ENCODE measurements at places on chromosomes 7 and 10.

GRCh38 chr10:36761121-36761520 is 364.3 kb upstream of the ANKRD30A start:
- no peak for DNase-seq

DNA sequence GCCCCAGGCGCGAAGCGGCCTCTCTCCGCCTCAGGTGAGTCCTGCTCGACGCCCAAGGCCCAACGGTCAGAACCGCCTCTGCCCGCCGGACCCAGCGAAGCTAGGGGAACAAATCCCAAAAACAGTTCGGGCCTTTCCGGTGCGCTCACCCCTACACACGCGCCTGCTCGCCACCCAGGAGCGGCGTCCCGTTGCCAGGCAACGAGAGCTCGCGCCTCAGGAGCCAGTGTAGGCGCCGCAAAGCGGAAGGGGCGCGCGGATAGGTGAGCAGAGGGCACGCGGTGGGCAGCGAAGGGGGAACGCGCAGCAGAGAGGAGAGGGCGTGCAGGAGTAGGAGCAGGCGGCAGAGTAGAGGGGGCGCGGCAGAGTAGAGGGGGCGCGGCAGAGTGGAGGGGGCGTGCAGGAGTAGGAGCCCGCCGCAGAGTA is at the start of the genes DYDC1 and DYDC2:
Gene DYDC1 (minus strand): TSS at position 193 of the 426 bp plus-strand sequence. CDS start 4,154 bp downstream, outside the sequence.
Gene DYDC2 (plus strand): TSS at position 219 of the 426 bp plus-strand sequence. CDS start 5,663 bp downstream, outside the sequence.
- DNase-seq = peak; percentile 54

- no peak for DNase-seq
Observed at GRCh38 chr7:78020874-78021249, 222.3 kb downstream of the PHTF2 start.

GRCh38 chr10:74576586-74576985 is 249.8 kb upstream of the KAT6B start:
- no peak for DNase-seq

DNA sequence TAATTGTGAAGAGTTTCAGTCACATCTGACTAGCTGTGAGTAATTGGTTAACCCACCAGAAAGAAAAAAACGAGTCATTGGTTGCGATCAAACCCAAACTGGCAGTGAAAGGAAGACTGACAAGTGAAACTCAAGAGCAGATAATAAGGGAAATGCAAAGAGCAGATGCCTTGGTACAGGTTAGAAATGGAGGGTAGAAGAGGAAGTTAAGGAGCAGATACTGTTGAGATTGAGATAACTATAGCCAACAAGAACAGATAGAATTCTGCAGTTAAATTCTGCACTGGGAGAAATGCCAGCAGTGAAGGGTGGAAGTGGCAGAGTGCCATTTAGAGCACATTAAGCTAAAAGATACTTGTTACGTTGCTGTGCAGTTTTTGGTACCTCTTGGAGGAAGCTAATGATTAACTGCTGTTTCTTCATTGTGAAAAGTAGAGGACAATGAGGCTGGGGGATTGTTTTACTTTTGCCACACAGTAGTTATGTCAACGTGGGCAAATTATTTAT is 65.8 kb downstream of the CDK13 start:
- DNase-seq = no peak

DNA sequence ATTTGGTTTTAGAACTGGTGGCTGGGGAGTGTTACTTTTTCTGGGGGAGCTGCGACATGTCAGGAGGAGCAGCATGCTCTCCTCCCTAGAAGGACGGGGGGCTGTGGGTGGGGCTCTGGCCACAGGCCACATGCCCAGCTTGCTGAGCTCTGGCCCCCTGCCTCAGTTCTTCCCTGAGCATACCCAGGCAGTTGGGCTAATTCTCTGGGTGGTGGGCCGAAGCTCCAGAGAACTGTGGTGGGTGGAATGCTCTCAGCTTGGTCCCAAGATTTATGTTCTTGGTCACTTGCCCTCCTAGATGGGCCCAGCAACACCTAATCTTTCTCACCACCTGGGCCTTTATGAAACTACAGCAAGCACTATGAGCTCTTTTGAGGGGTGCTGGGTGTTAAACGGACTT is 5.1 kb upstream of the ZNF775 start:
- no peak for DNase-seq

GRCh38 chr7:43537765-43538403 is 45.0 kb upstream of the STK17A start:
- no peak for DNase-seq

DNA sequence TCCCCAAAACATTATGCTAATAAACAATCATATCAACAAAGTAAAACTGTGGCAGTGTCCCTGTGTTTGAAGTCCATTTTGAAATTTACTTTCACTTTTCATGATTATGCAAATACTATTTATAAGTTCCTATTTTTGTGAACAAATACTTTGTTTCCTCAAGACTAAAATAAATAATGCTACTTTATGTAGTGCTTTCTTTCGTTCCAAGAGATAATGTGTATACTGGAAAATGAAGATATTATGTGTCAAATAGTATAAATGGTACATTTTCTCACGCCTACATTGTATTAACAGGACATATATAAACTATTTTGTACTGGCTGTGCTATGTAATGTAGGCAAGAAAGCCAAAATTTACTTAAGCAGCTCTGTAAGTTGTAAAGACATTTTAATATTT is 136.3 kb downstream of the MALRD1 start:
- no peak for DNase-seq

DNA sequence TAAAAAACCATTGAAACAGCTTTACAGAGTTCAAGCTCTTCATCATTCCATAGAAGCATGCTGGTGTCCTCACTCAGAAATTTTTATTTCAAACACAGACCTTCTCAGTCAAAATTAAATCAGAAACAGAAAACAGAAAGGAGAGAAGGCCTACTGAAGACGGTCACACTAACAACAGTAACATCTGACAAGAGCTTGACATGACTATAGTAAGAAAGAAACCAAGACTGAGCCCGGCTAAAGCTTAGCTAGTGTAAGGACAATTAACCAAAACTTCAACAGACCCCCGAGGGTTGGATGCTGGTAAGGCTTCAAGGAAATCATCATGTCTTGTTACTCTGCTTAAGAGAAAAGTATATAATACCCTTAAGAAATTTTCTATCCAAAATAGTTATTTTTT is 38.6 kb downstream of the MTPN start:
- DNase-seq = no peak

DNA sequence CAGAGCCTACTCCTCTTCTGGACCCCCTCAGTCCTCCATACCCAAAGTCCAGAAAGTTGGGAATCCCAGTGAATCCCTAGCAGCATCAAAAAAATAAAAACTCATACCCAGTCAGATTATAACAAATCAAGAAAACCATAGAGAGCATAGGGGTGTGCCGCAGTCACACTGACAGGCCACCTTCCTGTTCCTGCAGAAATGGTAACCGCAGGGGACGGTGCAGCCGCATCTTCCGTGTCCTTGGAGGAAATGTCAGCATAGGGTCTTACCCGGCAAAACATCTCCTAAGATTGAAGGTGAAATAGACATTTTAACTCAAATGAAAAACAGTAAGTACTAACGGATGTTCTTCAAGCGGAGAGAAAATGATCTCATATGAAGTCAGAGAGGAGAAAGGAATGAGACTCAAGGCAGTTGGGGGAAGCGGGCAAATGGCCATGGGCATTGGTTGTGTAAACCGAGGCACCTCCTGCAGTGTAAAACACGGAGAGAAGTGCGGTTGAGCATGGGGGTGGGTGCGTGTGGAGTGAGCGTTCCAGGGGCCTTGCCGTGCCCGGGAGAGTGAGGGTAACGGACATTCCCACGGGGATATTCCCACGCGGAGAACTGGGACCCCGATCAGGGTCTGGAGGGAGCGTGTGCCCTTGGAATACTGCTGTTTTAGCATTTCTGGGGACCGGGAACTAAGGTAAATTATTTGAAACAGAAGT is 110.8 kb downstream of the NKX6-2 start:
- no peak for DNase-seq

DNA sequence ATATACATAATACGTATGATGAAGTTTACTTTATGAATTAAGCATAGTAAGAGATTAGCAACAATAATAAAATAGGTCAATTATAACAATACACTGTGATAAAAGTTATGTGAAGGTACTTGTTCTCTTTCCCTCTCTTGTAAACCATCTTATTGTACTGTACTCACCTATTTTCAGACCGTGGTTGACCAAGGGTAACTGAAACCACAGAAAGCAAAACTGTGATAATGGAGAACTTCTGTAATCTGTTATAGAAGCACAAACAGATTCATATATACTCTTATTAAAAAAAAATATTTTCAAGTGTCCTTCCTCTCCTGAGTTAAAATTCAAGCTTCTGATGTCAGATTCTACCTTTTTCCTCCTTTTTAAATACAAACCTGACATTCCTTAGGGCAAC is 1247.8 kb upstream of the SORCS1 start:
- no peak for DNase-seq

GRCh38 chr7:38831259-38831996 is 77.6 kb downstream of the VPS41 start:
- DNase-seq = no peak

GRCh38 chr10:74738985-74739567 is 87.3 kb upstream of the KAT6B start:
- DNase-seq = no peak

DNA sequence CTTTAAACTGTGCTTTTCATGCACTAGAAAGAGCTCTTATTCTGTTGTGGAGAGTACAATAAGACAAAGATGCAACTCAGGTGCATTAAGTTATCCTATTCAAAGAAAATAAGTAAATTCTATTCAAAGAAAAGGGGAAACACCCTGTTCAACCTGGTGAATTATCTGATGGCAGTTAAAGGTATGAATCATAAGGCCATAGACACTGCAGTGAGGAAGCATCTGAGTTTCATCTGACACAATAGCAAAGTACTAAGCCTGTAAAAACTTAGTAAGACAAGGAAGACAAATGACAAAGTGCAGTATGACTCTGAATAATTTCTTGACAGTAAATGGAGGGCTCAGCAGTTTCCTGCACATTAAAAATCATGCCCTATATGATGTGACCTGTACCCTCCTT is 91.0 kb upstream of the LRRTM3 start:
- DNase-seq = no peak

- DNase-seq = no peak
Observed at GRCh38 chr7:131327049-131327625, 539 bp upstream of the MKLN1 start.

- no peak for DNase-seq
Observed at GRCh38 chr7:25988640-25989039, 163.4 kb upstream of the NFE2L3 start.

- no peak for DNase-seq
Observed at GRCh38 chr10:126135941-126136595, 239.7 kb downstream of the FANK1 start.

GRCh38 chr7:87202208-87202607 is 17.3 kb downstream of the TMEM243 start:
- no peak for DNase-seq

DNA sequence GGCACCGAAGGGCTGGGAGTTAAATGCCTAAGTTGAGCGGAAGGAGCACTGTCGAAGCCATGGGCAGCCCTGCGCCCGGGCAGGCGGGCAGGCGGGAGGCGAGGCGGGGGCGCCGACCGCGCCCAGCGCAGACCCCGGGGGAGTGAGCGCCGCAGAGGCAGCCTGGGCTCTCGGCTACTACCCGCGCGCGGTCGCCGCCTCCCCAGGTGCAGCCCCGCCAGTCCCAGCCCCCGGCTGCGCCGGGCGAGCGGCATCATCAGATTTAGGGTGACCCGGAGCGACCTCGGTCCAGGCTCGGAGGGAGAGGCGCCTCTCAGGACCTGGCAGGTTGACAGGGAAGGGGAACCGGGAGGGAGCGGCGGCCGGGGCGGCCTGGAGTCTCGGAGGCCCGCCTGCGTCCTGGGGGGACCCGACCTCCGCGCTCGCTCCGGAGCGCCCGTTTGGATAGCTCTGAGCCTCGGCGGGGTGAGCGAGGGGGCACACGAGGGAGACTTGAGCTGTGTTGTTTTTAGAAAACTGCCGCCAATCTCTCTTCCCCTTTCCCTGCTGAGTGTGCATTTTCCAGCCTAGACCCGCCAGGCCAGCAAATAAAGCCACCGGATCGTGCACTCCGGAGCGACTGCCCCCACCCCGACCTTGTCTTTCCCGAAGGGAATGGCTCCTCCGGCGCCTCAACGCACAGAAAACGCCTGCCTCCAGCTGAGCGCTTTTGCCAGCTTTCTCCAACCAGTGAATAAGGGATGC is 2.3 kb upstream of the NRP1 start:
- no peak for DNase-seq

DNA sequence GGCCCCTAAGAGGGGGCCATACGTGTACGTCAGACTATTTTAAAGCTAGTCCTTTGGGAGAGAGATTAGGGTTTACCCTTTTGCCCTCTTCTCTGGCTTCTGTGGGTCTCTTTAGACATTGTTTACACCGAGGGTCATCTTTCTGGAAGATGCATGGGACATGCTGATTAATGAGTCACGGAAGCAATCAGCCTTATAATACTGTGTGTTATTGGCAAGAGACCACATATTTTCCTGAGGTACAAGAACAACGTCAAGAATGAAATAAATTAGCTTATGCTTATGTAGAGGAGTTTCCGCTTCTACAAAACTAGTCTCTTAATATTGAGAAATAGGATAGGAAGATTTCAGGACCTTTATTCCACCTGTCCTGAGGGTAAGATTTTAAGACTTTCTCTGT is 327.7 kb downstream of the BBS9 start:
- DNase-seq = no peak

- DNase-seq = no peak
Observed at GRCh38 chr10:75032813-75033212, 78.6 kb upstream of the SAMD8 start.

DNA sequence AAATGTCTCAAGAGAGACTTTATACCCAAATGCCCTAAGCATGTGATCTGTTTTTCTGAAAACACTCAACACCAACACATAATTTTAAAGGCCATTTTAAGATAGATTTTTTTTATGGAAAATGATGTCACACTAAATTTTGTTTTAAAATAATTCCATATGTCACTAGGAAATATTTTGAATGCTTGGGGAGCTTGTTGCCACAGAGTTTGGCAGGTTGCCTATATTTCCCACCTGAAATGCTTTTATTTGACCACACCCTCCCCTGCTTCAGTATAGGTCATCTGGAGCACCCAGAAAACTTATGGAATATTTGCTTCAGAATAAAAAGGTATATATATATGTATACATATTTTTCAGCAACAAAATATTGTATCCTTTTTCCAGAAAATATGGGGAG is 180.0 kb upstream of the ANK3 start:
- DNase-seq = no peak

- no peak for DNase-seq
Observed at GRCh38 chr7:139648391-139648861, 124.9 kb downstream of the CLEC2L start.

- no peak for DNase-seq
Observed at GRCh38 chr10:992871-993270, 4.6 kb downstream of the GTPBP4 start.

DNA sequence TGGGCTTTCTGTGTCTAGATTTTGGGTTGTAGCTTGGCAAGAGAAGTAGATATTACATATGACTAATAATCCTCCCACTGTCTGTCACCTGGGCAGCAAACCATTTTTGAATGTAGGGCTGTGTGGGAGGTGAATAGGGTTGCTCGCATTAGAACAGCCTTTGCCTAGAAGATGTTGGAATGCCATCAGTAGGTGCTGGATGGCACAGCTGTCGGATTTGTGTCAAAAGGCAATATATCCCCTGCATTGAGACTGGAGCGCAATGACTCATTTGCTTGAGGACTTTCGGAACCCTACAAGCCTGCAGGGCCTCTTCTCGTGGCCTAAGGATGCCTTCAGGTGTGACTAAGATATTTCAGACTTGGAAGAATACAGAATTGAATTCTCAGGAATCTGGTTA is 323.8 kb downstream of the GPR158 start:
- DNase-seq = no peak

All from stimulated activated CD8-positive, alpha-beta memory T cell treated with anti-CD3 and anti-CD28 coated beads, Interleukin-2, amount 100 ng/mL, for 48 hours (primary cell).